ENCODE measurements at places on chromosomes 12 and 14.

DNA sequence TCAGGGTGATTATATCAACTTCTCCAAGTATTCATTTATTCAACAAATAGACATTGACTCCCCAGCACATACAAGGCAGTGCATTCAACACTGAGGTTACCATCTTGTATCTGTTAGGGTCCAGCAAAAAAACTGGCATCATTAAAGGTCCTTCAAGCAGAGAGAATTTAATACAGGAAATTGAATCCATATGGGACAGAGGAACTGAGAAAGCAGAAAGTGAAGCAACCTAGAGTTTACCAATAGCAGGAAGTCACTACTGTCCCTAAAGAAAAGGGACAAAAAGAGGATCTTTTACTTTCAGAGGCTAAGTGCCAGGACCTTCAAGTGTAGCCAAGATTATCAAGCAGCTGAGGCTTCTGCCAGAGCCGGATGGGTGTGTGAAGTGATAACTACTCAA, 237.8 kb upstream of the TBX3 start:
- no peak for DNase-seq

DNA sequence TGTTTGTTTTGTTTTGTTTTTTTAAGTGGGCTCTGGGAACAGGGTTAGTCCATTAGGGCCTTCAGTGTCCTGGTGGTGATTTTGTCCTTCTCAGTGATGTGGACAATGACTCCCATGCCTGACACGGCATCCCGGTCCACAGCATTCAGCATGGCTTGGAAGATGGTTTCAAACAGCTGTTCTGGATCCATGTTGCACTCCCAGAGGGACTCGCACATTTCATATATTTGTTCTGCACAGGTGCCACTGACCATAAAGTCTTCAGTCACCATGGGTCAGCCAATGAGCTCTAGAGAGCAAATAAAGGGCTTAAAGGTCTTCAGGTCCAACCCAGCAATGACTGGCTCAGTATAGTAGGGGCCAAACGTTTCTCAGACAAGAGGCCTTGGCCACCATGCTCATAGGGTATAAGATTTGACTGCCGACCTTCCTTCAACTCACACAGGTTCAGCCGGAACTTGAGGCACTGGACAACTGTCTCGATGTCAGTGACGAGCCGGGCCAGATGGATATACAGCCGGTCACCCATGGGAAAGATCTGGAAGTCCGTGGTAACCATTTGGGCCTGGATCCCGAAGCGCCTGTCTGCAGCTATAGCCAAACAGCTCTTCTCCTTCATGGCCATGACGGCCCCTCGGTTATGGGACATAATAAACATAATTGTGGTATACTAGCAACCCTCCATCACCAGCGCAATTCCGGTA, 18.0 kb downstream of the OR10P1 start:
- no peak for DNase-seq

DNA sequence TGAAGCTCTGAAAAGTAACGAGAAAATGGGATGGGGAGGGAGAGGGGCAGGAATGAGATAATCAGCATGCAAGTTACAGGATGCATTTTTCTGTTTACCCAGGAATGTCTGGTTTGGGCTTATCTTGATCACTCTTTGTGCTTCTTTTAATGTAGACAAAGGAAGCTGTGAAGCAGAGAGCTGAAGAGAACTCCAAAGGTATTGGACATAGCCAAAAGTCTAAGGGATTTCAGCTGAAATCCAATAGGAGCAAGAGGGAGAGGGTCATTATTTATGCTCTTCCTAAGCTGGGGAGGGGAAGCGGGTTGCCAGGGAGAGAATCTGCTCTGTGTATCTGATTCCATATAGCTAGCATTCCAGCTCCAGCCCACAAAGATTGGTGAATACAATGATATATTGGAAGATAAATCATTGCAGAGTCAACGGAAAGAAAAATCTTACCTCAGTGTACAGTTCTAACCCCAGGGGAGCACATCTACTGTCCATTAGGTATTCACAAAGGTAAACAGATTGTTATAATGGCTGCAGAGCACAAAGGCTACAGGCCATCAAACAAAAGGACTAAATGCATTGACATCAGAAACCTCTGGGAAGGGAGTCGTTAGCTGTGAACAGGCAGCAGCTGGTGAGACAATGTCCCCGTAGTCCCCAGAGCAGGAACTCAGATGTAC, 61.0 kb upstream of the PELI2 start:
- no peak for DNase-seq

GRCh38 chr12:32988982-32989381, 92.4 kb upstream of the PKP2 start:
- no peak for DNase-seq

DNA sequence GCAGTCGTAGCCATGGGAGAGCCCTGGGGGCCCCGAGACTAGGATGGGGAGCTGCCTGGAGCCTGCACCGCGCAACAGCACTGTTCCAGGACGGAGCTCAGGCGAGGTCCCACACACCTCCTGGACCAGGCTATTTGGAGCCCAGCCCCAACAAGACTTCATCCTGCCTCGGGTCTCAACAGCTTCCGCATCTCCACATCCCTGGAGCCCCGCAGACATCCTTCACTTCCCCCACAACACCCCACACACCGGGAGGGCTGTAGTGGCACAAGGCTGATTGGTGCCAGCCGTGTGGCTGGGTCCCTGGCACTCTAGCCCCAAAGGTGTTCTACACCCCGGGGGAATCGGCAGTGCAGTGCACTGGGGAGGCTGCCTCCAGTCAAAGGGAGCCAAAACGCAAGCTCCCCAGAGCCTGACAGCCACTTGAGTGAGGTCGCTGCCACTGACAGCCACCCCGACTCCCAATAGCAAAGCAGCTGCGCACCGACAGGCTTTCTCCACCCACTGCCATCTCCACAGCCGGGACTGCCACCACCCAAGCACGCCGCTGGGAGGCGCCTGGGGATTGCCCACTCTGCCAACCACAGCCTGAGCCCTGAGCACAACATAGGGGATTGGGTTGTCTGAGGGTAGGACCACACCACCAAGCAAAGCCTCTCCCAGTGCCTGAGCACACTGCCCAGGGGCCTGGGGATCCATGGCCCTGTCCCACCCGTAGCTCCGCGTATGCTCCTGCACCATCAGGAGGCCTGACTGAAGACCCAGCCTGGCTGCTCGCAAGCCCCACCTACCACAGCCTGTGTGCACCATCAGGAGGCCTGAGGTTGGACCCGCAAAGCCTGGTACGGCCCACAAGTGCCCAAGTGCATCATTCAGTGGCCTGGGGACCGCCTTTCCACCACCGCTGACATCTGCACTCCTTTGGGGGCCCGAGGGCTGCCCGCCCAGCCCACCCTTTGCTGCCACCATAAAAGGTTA, 13.2 kb upstream of the KLRF1 start:
- DNase-seq = peak; percentile 85

GRCh38 chr12:4894019-4894418, 15.7 kb upstream of the KCNA1 start:
- DNase-seq = no peak

DNA sequence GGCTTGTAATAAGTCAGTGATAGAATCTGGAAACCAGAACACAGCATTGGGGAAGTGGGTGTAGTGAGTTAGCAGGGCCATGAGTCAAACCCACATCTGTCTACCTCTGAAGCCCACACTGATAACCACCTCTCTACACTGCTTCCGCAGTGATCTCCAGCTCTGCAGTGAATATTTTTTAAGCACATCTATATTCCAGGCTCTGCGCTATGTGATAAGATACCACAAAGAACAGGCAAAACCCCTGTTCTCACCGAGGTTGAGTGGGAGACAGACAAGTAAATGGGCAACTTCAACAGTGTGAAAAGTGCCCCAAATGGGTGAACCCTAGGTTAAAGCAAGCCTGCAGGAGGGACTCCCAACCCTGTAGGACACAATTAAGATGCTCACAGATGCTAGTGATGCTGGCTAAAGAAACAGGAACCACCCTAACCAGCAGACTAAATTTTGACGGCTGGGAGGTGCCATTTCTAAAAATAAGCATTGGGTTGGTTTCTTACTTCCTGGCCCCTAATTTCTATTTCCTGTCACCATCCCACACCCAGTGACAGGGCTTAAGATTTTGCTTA, 375.0 kb downstream of the DPF3 start:
- no peak for DNase-seq

DNA sequence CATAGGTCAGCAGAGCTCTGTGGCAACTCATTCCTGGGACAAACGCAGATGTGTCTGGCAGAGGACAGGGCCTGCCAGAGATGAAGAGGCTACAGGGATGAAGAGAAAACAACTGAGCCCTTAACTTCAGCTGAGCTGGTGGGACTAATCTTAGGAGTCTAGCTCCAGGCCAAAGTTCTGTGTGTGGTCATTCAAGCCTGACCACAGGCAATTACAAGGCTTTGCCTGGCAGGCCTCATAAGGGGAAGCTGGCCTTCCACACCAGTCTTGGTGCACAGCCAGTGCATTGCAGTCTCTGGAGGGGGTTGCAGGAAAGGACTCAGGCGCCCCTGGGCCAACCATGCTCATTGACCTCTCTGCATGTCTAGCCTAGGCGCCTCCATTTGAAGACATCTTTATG, 127.6 kb upstream of the DAAM1 start:
- DNase-seq = no peak

All from effector CD4-positive, alpha-beta T cell (primary cell).